ENCODE measurements at places on chromosomes 5 and 9.

DNA sequence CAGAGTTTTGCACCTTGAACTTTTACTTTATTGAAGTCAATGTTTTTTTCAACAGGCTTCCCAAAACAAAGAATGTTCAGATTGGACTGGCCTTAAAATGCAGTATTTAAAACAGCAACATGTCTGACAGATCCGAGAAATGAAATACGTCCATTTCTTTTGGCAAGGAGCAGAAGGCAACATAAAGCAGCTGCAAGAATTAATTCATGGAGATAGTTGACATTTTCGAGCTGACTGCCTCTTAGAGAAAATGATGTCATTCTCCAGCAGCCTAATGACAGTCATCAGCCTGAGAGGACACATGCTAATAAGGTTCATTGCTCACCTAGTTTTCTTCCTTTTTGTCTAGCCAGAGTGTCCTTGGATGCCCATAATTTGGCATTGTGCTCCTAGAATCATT, 232.2 kb upstream of the SEMA6A start:
- DNase-seq: no peak

DNA sequence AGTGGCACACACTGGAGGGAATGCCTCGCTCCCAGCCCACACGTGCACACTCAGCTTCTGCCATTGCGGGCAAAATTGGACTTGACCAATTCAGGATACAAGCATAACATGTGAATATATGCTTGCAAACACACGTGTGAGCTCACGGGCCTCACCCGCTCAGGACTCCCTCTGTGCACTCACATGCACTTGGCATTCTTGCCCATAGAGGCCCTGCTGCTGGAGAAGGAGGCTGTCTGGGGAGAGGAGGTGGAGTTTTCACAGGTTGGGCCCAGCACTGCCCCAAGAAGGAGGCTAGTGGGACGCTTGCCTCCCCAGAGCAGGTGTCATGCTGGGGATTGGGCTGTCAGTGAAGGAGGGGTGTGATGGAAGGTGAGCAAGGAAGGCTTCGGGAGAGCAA, 1.7 kb downstream of the MYMK start:
- no peak for DNase-seq

GRCh38 chr9:68844631-68845612, 139.9 kb downstream of the PIP5K1B start:
- no peak for DNase-seq

DNA sequence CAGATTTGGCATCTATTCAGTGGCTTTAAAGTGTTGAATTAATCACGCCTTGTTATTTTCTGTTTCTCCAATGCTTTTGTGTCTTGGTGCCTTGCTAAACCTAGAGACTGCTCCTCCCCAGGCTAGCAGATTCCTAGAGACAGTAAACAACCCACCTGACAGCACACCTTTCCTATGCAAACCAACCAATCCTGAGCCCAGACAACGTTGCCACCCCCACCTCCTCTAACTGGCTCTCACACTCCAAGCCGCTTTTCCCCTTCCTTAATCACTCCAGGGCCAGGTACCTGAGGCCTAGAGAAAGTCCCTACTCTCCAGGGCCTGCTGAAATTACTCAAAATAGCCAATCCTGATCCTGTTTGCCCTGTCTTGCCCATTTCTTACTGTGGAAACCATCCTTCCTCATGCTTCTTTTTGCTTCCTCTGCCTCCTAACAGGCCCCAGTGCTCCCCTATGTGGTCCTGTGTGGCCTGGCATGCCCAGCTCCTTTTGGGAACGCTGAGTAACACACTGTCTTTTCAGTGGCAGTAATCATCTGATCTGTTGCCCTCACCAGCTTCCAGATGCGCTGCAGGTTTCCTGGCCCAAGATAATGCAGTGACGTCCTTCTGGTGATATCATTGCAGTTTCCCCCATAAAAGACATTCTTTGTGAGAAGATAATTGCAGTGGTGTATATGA, 53.4 kb downstream of the GAS1 start:
- no peak for DNase-seq
